ENCODE measurements at places on chromosomes 13 and 19. TPM values are rescaled to one million over a fixed set of nuclear protein-coding genes. Genes with fewer than 3 reads are reported as not detected.
A peak's percentile ranks its signal among the peaks of the same experiment; 100 is the strongest.

The KLHL1 gene
- total RNA-seq, result not detected

The CYP2A6 gene
- total RNA-seq, result not detected

- peak; percentile 67 for DNase-seq
Measured at GRCh38 chr13:110233181-110233950, 73.6 kb downstream of the COL4A1 start.

DNA sequence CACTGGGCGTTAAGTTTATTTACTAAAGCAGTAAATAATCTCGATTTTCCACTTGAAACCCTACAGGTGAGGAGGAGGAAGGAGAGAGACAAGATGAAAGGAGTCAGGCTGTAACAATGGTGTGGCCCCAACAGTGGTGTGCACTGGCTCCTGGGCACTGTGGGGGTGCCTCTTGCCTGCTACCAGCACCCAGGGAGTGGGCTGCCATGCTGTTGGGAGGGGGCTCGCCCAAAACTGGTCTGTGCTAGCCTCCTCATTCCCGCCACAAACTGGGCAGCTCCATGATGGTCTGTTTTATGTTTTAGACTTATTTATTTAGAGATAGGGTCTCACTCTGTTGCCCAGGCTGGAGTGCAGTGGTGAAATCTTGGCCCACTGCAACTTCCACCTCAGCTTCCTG, 49.8 kb upstream of the SLC7A9 start:
- DNase-seq, result no peak

DNA sequence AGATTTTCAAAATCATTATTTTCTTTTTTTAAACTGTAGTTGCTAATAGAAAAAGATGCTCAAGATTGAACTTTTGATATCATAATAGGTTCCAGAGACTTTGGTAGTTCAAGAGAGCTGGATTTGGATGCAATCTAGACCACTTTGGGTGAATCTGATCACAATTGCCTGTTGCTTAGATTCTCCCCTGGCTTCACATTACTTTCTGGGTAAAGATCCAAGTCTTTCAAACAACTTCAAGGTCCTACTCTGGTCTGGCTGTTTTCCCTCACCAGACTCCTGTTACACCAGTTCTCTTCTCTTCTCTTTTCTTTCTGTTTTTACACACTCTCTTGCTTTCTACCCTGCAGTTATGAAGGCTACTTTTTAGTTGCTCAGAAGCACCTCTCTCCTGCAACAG, 7.4 kb upstream of the SPRY2 start:
- no peak for DNase-seq

DNA sequence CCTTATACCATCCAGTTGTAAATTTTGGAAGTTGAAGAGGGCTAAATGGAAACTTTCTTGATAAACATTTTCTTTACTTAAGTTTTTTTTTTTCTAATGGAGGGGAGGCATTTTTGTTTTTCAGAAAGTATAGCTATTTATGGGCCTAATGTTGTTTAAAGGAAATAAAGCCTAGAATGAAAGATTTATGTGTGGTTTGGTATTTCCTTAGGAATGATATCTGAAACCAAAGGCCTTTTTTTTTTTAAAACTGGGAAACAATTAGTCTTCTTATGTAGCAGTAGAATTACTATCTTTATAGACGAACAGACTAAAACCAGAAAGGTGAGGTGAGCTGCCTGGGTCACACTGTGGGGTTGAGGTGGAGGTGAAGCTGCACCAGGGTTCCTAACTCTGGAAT, 80.1 kb downstream of the ESD start:
- no peak for DNase-seq

GRCh38 chr13:113906571-113906970, 42.7 kb upstream of the GAS6 start:
- DNase-seq, result no peak
